ENCODE measurements at places on chromosomes 11 and 22. TPM values are rescaled to one million over a fixed set of nuclear protein-coding genes. Genes with fewer than 3 reads are reported as not detected.
A peak's percentile ranks its signal among the peaks of the same experiment; 100 is the strongest.

KRTAP5-10 gene
- total RNA-seq = not detected

- peak; percentile 47 for DNase-seq
Measured at GRCh38 chr22:49013707-49014106, 814.0 kb downstream of the BRD1 start.

DNA sequence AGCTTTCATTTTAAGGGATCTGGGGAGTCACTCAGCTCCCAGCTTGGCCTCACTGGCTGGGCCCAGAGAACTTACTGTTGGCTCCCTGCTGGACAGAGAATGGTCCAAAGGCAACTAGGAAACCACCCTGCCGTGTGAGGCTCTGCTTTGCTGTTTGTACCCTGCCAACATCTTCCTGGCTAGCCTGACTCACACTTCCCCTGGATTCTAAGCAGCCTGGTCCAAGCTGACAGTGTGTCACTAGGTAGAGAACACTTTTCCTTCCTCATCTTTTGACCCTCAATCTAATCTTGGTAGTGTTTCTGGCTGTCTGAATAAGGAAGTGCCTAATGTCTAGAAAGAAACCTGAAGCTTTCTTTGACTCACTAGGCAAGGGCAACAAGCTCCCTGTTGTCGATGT is 76.7 kb downstream of the FAR1 start:
- no peak for DNase-seq

DNA sequence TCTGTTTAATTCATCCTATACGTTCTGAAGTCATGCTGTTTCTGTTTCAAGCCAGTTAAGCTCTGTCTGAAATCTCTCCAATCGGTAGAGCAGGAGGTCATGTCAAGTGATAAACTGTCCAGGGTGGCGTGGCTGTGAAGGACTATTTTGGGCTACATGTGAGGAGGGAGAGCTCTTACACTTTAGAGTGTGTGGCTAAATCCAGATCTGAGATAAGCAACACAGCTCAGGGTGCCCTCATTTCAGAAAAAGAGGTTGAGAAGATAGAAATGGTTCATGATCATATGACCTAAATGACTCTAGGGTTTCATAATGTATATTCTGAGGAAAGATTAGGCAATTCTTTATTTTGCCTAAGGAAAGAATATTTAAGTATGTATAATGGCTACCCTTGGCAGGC is 8.4 kb downstream of the BLID start:
- DNase-seq = no peak

DNA sequence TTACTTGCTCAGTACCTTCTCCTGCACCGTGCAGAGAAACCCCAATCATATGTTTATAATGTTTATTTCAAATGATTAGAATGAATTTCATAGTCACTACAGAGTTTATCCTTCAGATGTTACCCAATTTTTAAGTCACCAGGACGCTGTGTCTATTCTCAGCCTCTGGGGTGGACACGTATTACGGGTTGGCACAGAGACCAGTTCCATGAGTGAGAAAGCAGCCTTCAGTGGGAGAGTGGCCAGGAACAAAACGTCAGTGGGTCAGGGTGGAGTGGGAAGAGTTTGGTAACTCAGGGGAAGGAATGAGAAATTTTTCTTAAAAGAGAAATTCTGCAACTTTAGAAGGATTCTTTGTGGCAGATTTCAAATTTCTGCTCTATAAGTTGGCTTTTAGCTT is 77.1 kb upstream of the MTMR2 start:
- DNase-seq = no peak

LDHA gene
- 957 TPM for total RNA-seq
